ENCODE measurements at places on chromosomes 5 and 9.

- H3K4me1 ChIP-seq: no peaks in the 10 kb centered on the region
- H3K4me3 ChIP-seq: no peak overlapping the region
- no peaks in the 10 kb centered on the region for H3K27me3 ChIP-seq
- no peaks in the 10 kb centered on the region for H3K36me3 ChIP-seq
These were observed 127.6 kb downstream of the GADD45G start for GRCh38 chr9:89732295-89732938.

GRCh38 chr9:127033061-127033460 is 89.4 kb downstream of the ANGPTL2 start:
- H3K4me1 ChIP-seq: peaks cover 14% of the 10 kb centered on the region
- H3K4me3 ChIP-seq: no peak overlapping the region
- H3K27ac ChIP-seq: no peak overlapping the region
- no peak for DNase-seq

DNA sequence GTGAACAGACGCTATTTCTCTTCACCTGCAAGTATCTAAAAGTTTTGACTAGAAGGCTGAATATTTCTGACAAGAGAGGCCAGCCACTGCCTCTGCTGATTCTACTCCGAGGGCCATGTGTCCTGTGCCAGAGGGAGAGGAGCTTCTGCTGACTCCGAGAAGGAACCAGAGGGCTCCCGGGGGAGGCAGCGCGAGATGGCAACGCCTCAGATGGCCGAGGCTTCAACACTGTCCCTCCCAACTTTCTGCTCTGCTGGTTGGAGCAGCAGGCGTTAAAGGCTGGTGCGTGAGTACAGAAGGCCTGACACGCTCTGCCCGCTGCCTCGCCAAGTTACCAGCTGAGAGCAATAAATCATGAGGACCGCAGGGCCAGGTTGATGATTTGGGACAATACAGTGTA is 178.8 kb downstream of the GAPVD1 start:
- peaks cover 40% of the 10 kb centered on the region for H3K36me3 ChIP-seq
- no peak overlapping the region for H3K4me3 ChIP-seq
- no peak for DNase-seq
- H3K4me1 ChIP-seq: no peaks in the 10 kb centered on the region
- no peak overlapping the region for H3K27ac ChIP-seq

GRCh38 chr5:124102486-124102885 is 590.5 kb downstream of the CSNK1G3 start:
- H3K4me3 ChIP-seq: no peak overlapping the region
- DNase-seq: no peak
- H3K4me1 ChIP-seq: no peaks in the 10 kb centered on the region
- H3K27me3 ChIP-seq: no peaks in the 10 kb centered on the region

- no peak overlapping the region for H3K27ac ChIP-seq
- no peak for DNase-seq
- no peaks in the 10 kb centered on the region for H3K36me3 ChIP-seq
- peaks cover 3% of the 10 kb centered on the region for H3K4me1 ChIP-seq
- H3K4me3 ChIP-seq: no peak overlapping the region
These were observed 193.4 kb upstream of the TUT7 start for GRCh38 chr9:86547571-86547970.

DNA sequence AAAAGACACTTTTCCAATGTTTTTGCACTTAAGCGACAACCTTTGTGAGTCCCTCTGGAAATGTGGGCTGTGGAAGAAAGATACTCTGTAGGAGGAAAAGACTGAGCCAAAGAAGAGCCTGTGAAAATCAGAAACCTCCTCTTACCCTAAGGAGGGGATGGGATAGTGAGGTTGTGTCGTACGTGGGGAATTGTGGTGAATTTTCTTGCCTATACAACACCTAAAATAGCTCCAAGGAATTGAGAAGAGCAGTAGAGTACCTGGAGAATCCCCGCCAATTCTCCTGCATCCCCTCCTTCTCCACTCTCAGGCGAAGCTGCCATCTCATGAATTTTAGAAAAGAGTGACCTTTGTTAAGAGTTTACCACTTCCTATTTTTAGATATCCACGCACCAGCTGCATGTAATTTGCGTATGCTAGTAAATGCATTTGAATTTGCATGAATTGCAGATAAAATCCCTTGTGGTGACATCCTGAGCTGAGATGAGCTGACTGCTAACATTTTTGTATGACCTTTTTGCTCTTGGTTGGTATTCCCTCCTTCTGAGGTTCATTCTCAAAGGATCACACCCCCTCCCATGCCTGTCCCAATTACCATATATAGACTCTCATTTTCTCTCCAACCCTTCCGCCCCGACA is 147.2 kb downstream of the PCSK5 start:
- H3K4me1 ChIP-seq: no peaks in the 10 kb centered on the region
- H3K36me3 ChIP-seq: peaks cover 2% of the 10 kb centered on the region
- no peak overlapping the region for H3K27ac ChIP-seq
- no peaks in the 10 kb centered on the region for H3K27me3 ChIP-seq
- no peak for DNase-seq
- H3K4me3 ChIP-seq: no peak overlapping the region

DNA sequence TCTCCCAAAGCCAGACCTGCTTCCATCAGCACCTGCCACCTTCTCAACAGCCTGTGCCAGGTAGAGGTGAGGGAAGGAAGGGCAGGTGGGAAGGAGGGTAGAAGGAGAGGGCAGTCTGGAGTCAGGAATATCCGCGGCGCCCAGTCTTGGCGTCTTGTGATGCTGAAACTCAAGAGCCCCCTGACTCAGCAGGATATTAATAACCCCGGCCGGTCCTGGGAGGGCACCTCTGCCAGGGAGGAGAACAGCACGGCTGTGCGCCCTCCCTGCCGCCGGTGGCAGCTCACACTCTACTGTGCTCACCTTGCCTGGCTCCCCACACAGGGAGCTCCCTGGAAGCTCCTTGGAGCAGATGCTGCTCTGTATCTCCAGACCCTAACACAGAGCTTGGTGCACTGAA is 11.6 kb upstream of the NTNG2 start:
- H3K4me1 ChIP-seq: no peaks in the 10 kb centered on the region
- peaks cover 96% of the 10 kb centered on the region for H3K27me3 ChIP-seq
- H3K36me3 ChIP-seq: no peaks in the 10 kb centered on the region
- H3K4me3 ChIP-seq: no peak overlapping the region
- no peak for DNase-seq

DNA sequence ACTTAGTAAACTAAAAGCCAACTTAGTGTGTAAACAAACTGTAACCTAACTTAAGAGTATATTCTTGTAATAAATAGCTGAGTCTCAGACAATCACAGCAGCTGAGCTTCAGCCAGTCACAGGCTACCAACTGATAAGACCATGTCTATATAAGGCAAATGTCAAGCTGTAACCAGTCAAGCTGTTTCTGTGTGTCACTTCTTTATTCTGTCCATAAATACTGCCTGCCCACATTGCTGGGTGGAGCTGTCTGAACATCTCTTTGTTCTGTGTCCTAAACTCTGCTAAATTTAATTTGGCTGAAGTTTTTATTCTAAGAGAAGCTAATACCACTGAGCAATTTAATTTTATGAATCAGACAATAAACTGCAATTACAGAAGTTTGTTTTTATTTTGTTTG is 412.1 kb upstream of the CDH10 start:
- no peak overlapping the region for H3K4me3 ChIP-seq
- H3K27ac ChIP-seq: no peak overlapping the region
- DNase-seq: no peak
- no peaks in the 10 kb centered on the region for H3K36me3 ChIP-seq

GRCh38 chr5:138482638-138483037 is 17.4 kb downstream of the EGR1 start:
- peaks cover 6% of the 10 kb centered on the region for H3K4me1 ChIP-seq
- H3K36me3 ChIP-seq: no peaks in the 10 kb centered on the region
- H3K27ac ChIP-seq: no peak overlapping the region
- H3K4me3 ChIP-seq: no peak overlapping the region
- DNase-seq: no peak

DNA sequence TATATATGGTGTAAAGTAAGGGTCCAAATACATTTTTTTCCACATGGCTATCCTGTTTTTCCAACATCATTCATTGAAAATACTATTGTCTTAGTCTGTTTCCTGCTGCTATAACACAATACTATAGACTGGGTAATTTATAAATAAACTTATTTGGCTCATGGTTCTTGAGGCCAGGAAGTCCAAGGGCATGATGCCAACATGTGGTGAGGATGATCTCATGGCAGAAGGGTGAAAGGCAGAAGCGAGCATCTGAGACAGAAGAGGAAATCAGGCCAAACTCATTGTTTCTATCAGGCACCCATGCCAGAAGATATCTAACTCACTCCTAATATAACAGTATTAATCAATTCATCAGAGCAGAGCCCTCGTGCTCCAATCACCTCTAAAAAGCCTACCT is 42.6 kb downstream of the ANKRD55 start:
- DNase-seq: no peak
- H3K27me3 ChIP-seq: no peaks in the 10 kb centered on the region
- no peaks in the 10 kb centered on the region for H3K4me1 ChIP-seq
- H3K27ac ChIP-seq: no peak overlapping the region
- H3K4me3 ChIP-seq: no peak overlapping the region

- H3K4me1 ChIP-seq: peaks cover 4% of the 10 kb centered on the region
- H3K27ac ChIP-seq: no peak overlapping the region
- no peaks in the 10 kb centered on the region for H3K27me3 ChIP-seq
- no peak overlapping the region for H3K4me3 ChIP-seq
- H3K36me3 ChIP-seq: no peaks in the 10 kb centered on the region
These were observed 131.1 kb upstream of the NR4A3 start for GRCh38 chr9:99690573-99690972.

Data from suprapubic skin (tissue), 4 donors.